ENCODE measurements at places on chromosomes 3 and 15.
A peak's percentile ranks its signal among the peaks of the same experiment; 100 is the strongest.

GRCh38 chr3:42838571-42838970 lies 29.3 kb downstream of the ACKR2 start:
- DNase-seq = no peak

DNA sequence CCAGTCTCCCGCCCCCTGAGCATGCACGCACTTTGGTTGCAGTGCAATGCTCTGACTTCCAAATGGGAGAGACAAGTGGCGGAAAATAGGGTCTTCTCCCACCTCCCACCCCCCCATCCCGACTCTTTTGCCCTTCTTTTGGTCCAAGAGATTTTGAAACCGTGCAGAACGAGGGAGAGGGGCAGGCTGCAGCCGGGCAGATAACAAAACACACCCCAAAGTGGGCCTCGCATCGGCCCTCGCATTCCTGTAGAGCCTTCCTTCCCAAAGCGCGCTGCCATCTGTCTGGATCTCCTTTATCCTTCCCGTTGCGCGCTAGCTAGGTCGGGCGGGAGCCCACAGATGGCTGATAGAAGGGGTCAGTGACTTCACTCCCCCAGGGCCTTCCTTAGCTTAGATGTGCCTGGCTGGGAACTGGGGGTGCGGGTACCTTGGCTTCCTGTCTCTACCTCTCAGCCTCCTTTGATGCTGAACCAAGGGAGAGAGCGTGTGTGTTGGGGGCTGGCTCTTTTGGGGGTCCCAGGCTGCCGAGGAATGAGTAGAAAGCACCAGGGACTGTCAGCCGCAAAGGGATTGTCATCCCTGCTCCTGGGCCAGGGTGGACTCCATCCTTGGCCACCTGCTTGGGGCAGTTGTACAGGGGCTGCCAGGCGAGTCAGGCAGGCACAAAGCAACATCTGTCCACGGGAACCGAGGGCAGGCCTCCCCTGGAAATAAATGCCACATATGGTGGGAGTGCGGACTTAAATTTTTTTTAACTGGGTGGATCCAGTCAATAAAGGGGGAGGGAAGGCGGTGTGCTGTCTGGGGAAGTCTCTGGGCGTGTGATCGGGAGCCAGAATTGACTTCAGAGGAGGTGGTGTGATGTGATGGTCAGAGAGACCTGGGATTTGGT lies 1.8 kb downstream of the SMAD3 start:
- DNase-seq = no peak

GRCh38 chr3:138417559-138417982 lies 16.8 kb upstream of the ESYT3 start:
- DNase-seq = peak; percentile 37

DNA sequence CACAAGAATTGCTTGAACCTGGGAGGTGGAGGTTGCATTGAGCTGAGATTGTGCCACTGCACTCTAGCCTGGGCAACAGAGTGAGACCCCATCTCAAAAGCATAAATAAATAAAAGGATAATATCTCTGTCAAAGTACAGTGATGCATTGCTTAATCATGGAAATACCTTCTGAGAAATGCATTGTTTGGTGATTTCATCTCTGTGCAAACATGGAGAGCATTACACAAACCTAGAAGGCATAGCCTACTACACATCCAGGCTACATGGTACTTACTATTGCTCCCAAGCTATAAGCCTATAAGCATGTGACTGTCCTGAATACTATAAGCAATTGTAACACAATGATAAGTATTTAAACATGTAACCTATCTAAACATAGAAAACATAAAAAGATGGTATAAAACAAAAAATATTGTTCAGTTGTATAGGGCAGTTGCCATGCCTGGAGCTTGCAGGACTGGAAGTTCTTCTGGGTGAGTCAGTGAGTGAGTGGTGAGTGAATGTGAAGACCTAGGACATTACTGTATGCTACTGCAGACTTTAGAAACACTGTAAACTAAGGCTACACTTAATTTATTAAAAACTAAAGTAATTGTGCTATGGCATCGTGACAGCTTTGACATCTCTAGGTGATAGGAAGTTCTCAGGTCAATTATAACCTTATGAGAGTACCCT lies 93.6 kb upstream of the SNRPN start:
- DNase-seq = peak; percentile 41

GRCh38 chr3:23900744-23901143 lies 16.0 kb downstream of the NKIRAS1 start:
- DNase-seq = no peak

DNA sequence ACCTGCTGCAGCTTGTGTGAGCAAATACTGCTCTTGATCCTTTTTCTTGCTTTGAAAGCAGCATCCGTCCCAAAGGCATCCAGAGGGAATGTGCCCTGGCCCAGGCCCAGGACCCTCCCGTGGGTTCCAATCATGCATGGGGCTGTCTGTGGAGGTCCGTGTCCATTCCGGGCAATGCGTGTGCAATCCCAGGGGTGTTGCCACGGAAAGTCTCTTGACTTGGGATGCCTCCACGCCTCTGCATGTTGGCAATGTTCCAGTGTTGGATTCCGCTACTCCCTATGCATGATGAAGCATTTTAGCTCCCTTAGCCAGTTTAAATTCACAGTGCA lies 105.7 kb downstream of the SNRPN start:
- DNase-seq = no peak

DNA sequence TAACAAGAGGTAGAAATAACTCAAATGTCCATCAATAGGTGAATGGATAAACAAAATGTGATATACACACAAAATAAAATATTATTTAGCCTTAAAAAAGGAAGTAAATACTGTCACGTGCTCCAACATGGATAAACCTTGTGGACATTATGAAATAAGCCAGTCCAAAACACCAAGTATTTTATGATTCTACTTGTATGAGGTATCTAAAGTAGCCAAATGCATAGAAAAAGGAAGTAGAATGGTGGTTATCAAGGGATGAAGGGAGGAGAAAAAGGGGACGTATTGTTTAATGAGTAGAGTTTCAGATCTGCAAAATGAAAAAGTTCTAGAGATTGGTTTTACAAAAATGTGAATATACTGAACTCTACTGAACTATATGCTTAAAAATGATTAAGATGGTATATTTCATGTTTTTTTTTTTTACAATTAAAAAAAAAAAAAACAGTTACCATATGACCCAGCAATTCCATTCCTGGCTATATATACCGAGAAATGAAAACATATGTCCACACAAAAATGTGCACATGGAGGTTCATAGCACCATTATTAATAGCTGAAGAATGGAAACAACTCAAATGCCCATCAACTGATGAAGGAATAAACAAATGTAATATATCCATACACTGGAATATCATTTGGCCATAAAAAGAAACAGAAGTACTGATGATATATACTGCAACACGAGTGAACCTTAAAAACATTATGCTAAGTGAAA lies 29.1 kb upstream of the MAP6D1 start:
- DNase-seq = no peak

- DNase-seq = no peak
Observed at GRCh38 chr3:114108137-114108536, 51.6 kb downstream of the QTRT2 start.

DNA sequence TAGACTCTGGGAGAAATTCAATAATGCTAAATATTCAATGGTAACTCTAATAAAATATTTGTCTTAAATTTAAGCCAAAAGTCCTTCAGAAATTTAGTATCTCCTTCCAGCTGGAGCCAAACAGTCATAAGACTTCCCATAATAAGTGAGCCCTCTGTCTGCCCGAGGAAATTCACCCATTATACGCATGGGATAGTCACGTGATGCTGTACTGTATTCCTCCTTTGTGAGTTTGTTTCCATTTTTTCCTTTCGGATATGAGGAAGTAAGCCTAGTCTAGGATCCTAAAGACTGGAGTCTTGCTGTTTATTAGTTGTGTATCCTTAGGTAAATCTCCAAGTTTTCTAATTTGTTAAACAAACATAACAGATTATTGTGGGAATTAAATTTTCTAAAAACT lies 110.4 kb upstream of the PLAAT1 start:
- DNase-seq = no peak

DNA sequence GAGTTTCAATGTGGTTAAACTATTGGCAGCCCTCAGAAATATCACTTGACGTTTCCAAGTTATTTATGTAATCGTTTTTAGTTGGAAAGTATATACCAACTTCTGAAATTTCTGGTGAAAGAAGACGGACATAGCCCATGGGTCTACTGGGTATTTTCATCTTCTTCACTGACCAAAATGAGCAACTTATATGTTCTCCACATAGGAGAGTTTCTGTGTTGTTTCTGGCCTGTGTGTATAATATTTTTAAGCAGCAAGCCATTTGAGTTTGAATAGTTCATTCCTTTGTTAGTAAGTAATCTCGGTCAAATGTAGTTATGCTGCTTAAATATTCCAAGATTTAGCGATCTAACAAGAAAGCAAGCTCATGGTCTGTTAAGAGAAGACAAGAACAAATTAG lies 57.3 kb downstream of the ADAMTSL3 start:
- DNase-seq = no peak
